ENCODE measurements at places on chromosomes 6 and 20.

DNA sequence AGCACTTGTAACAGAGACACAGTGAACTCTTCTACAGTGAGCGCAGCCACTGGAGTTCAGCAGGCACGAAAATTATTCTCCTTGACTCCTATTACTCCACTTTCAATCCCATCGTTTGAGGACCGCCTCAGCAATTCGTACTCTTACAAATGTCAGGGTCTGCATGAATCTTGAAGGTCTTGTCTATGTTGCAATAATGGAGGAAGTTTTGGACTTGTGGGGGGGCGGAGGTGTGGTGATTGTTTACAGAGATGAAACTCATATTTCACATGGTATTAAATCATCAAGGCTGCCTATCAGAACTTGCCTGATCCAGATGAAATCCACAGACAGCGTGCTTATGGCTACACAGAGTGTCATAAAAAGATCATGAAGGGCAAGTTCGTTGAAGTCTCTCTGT, 42.0 kb downstream of the SLC2A12 start:
- DNase-seq, result no peak

DNA sequence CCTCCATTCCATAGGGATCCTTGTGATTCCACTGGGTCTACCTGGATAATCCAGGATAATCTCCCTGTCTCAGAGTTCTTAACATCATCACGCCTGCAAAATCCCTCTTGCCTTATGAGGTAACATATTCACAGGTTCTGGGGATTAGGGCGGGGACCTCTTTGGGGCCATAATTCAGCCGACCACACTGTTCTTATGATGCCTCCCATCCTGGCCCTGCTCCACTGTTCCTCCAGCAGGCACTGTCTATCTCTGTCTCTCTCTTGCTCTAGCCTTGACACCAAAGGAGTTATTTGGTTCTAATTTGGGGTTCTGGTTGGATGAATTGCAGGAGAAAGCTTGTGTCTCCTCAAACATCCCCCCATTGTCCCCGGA, 168.1 kb downstream of the NFATC2 start:
- no peak for DNase-seq

DNA sequence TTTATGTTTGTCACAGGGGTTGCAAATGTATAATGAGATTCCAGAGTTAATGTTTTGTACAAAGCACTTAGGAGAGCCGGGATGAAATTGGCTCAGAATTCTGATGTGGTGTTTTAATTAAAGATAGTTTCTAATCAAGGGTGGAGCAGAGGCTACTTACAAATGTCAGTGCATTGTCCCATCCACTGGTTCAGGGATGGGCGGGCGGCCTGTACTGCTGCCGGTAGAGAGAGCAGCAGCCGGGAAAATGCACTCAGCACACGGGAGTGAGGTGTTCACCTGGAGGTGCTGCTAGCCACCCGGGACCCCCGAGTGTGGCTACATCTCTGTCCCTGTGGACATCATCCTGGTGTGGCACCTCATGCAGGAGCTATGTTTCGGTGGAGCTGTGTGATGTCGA, 193.3 kb downstream of the QKI start:
- DNase-seq, result no peak

GRCh38 chr6:79570129-79571029, 33.1 kb upstream of the LCA5 start:
- no peak for DNase-seq

- no peak for DNase-seq
Observed at GRCh38 chr20:1033751-1034414, 31.8 kb upstream of the RSPO4 start.

GRCh38 chr6:84588697-84589080, 175.7 kb downstream of the TBX18 start:
- DNase-seq, result no peak

GRCh38 chr6:101613556-101613955, 220.0 kb downstream of the GRIK2 start:
- no peak for DNase-seq

DNA sequence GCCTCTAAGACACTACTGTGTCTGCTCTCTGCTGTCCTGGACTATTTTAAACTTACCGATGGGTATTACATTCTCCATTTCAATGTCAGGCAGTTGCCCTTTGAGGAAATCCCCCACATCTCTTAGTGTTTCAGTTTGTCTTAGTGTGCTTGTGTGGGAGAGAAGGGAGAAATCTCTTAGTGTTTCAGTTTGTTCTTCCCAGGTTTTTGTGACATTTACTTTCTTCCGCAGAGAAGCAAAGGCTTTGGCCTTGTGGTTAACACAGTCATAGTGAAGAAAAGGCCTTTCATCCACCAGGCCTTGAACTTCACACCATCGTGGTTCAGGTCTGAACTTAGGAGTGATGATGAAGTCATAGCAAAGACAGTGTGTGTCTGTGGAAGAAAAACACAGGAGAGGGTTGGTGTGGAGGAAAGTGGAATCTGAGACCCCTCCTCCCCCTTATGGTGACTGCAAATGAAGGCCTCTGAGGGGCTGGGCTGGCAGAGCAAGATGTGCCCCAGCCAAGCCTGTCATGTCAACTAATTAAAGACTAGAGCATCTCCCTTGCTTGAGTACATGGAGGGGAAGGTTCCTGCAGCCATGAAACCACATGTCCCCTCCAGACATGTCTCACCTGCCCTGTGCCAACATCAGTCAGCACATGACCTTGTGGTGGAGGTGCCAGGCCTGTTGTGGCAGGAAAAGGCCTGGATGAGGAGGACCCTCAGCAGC, 23.9 kb downstream of the RAET1L start:
- DNase-seq, result no peak

DNA sequence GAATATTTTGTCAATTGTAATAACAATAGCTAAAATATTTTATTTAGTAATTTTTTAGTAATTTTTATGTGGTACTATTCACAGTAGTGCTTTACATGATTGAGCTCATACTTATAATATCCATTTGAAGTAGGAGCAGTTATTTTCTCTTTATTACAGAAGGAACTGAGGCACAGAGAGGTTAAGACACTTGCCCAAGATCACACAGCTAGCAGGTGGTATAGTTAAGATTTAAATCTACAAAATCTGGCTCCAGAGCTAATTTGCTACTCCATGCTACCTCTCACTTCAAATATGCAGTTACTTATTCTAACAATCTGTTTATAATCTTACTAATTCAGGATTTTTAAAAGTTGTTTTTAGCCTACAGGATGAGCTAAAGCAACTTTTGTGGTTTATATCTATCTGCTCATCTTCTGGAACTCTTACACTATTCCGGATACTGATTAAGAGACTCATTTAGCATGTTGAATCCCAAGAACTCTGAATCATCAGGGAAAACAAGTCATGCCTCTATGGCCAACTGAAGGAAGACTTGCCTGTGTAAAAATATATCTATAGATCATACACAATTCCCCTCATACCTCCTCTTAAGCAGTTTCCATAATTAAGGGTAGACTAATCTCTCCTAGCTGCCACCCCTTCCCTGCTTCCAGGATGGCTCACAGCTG, 324.2 kb downstream of the UBE3D start:
- DNase-seq, result no peak

GRCh38 chr6:117505311-117505710, 22.8 kb downstream of the DCBLD1 start:
- no peak for DNase-seq

GRCh38 chr6:118122801-118123200, 215.7 kb downstream of the SLC35F1 start:
- no peak for DNase-seq

DNA sequence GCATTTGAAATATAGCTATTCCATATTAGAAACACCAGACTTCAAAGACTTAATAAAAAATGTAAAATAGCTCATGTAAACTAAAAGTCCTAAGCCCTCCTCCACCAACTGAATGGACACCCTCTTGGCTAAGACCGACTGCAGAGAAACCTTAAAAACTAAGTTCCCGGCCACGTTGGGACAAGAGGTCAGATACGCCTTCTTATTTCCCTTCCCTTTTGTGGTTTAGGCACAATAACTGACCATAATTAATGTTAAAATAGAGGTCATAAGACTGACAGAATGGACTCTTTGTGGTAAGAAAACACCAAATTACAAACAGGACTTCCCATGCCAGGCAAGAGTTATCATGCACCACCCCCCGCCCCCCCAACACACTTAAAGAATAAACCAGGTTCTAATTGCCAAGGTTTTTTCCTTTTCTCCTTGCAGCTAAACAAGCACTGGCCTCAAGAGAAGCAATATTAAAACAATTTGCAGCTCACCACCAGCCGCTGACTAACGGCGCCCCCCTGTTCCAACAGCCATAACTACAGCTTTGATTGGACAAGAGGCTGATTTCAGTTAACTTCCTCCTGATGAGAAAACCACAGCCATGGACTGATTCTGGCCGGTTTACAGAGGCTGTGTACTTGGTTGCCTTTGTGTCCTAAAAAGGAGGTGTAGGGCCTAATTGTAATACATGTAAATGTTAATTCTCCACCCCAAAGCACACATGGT, 10.7 kb upstream of the LAMP5 start:
- no peak for DNase-seq

DNA sequence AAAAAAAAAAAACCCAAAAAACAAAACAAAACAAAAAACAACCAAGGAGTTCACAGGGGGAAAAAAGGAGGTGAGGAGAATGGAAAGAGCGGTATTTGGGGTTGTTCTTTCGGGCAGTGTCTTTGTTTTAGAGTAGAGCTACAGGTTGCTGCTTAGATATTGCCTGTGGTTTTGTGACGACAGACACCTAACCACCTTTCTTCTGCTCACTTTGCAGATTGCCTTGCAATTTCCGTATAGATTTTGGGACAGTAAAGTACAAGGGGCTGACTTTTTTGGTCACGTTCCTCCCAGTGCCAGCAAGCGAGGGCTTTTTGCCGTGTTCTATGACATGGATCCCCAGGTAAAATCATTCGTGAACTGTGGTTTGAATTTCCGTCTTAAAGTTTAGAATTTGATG, 50.9 kb downstream of the DEK start:
- DNase-seq, result no peak

All from activated T-cell treated with anti-CD3 and anti-CD28 coated beads, Interleukin-2, amount 50 U/mL, for 1 hour (primary cell).